ENCODE measurements at places on chromosomes 7 and 10.

GRCh38 chr7:55556492-55556891 is 15.8 kb downstream of the VOPP1 start:
- no peak for DNase-seq

DNA sequence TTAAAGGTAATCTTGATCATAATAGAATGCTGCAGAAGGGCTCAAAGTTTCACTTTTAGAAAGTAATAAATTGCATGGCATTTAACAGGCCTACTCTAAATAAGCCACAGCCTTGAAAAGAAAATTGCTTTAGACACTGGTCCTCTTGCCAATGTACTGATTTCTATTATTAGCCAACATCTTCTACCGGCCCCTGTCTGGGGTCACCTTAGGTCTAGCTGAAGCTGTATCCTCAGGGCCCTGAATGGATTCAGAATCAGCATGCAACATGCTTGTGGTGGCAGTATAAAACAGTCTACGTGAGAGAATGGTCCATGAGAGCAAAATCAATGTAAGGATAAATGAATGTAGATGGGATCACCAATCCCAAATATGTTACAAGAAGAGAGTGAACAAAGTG is 541.9 kb downstream of the PCDH15 start:
- no peak for DNase-seq

DNA sequence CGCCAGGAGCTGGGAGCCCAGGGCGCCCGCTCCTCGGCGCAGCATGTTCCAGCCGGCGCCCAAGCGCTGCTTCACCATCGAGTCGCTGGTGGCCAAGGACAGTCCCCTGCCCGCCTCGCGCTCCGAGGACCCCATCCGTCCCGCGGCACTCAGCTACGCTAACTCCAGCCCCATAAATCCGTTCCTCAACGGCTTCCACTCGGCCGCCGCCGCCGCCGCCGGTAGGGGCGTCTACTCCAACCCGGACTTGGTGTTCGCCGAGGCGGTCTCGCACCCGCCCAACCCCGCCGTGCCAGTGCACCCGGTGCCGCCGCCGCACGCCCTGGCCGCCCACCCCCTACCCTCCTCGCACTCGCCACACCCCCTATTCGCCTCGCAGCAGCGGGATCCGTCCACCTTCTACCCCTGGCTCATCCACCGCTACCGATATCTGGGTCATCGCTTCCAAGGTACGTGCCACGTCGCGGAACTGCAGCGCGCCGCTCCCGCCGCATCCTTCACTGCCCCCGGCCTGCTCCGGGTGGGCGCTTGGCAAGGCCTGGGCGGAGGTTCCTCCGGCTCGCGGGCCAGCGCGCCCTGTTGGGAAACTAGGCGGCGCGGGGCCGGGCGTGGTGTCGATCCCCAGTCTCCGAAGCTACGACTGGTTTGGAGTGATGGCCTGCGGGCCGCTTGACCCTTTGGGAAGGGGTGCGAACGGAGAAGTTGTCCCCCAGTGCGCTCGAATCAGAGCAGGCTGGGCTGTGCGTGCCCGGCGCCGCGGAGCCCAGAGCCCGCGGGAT is 868 bp downstream of the EMX2 start:
- no peak for DNase-seq

DNA sequence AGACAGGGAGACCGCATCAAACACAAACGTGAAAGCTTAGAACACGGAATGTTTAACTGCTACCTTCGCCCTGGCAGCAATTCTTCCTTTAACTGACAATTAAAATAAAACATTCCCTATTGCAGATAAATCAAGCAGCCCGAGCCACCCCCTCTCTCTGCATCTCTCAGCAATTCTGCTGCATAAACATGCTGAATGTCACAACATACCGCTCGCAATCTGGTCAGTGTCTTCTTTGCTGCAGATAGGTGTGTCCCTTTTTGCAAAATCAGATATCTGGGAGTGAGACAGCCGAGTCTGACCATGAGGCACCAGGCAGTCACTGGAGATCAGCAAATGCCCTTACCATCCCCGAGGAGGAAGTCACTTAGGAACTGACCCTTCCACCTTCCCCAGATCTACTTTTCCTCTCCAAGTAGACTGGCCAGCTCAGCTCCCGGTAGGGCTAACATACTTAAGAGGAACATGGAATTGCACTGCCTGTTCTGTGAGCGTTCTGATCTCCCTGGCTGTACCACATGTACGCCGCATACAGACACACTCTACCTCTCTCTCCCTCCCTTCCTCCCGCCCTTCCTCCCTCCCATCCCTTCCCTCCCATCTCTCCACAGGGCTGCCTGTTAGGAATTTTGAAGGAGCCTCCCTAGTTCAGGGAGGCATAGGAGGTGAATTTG is at the start of gene FRMD4A:
Gene FRMD4A, minus strand, starts transcription at position 537 of the 674 bp plus-strand sequence.
- DNase-seq: no peak

DNA sequence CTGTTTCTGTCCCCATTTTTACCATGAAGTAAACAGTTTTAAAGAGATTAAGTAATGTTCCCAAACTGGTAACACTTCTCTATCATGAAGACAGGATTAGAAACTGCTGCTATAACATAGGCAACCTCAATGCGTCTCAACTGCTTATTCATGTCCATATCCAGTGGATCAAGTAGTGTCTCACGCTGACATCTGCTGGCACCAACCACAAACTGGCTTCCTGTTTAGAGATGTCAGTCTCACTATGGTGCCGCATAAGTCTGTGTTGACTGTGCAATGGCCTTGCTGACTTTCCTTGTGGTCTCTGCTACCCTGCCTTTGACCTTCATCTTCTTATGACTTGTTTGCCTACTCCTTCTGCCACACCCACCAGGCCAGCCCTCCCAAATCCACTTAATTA is 369.6 kb upstream of the DPP6 start:
- no peak for DNase-seq

DNA sequence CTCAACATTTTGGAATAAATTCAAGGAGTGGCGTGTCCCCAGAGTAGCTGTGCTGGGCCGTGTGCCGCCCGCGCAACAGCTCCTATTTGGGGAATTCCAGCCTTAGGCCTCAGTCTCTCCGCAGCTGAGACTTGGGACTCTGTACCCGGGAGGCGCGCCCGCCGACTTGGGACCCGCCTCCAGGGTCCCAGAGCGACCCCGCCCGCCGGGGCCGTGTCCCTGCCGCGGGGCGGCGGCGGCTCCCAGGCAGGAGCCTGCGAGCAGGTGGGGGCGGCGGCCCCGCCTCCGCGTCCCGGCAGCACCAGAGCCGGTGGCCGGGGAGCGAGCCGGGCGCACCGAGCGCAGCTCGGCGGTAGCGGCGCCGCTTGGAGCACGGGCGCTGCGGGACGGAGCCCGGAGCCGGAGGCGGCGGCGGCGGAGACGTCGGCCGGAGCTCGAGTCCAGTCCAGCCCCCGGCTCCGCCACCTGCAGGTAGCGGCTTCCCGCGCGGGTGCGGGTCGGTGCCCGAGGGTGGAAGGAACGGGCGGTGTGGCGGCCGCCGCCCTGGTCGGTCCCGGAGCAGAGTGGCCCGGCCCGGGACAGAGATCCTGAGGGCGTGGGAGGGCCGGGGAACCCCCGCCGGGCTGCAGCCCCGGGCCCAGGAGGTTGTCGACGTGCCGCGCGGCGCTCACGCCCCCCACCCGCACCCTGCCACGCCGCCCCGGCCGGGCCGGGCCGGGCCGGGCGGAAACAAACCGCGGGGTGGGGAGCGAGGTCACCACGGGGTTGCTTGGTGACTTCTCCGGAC is at the start of gene WIPF3:
Gene WIPF3, plus strand, starts transcription at position 301 of the 787 bp plus-strand sequence. CDS start 28,217 bp downstream, outside the sequence.
- DNase-seq: no peak

DNA sequence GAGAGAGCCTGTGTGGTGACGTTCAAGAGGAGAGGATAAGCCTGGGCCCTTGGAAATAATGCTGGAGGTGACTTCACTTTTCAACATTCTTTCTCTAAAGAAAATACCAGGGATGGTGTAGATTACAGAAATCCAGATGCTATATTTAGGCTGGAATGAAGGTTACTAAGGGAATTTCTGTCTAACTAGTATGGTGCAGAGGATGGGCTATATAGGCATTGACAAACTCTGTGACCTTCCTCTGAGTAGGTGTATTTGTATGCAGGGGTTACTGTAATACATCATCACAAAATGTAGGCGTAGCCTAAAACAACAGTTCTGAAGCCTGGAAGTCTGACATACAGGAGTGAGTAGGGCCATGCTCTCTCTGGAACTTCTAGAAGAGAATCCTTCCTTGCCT is 155.3 kb upstream of the INHBA start:
- DNase-seq: no peak

DNA sequence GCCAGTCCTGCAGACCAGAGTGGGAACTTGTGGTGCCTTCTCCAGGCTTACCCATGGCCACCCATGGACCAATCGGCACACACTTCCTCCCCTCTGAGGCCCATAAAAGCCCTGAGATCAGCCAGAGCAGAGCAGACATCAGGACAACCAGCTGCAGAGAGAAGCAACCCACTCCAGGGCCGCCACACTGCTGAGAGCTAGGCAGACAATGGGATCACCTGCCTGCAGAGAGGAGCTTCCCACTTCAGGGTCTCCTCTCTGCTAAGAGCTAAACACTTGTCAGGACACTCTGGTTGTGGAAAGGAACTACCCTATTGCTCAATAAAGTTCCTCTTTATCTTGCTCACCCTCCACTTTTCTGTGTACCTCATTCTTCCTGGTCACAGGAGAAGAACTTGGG is 34.0 kb downstream of the C7orf25 start:
- DNase-seq: peak; percentile 22

DNA sequence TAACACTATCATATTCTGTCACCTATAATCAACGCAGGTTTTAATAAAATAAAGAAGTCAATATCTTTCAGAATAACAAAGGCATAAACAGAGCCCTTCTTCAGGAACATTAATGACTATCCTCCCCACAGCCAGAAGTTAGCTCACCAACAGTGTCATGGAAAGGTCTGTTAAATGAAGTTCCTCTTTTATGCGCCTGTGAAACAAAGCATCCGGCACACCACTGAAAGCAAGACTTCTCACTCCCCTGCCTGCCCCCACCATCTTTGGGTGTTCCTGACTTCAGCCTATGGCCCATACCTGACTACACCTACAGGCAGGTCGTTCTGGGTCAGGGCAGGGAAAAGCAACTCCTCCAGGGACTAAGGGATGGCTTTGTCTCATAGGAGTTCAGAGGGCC is 205.4 kb downstream of the FANK1 start:
- peak; percentile 15 for DNase-seq

DNA sequence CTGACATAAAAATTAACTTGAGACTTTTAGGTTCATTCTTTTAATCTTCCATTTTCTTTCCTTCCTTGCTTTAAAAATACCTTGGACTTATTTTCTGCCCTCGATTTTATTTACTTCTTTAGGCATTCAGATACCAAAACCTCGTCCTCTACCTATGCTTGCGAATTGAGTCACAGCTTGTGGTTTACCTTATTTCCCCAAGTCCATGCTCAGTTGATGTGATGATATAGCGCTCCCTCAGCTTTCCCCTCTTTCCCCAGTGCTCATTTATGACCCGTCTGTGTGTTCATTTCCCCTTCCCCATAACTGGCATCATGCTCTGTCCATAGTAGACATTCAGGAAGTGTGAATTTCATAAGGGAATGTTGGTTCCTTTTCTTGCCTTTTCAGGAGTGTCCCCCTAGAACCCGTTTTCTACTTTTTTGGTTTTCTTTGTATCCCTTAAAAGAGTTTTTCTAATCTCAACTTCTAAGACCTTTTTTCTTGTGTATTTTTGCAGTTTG is 19.1 kb upstream of the PRKRIP1 start:
- DNase-seq: no peak

DNA sequence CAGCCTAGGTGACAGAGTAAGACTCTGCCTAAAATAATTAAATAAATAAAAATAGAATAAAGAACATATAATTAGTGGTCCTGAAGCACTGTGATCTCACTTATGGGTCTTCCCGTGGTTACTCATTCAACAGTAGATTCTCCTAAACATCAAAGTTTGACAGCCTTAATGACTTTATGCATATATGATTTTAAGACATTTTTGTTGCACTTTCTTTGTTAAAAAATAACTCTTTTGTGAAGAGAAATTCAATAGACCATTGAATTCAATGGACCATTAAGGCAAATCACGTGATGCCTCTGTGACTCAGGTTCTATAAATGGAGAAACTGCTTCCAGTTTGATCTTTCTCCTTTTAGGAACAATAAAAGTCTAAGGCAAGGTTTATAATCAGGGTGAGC is 59.6 kb downstream of the ATOH7 start:
- no peak for DNase-seq
